ENCODE measurements at places on chromosomes 6 and 20.
A peak's percentile ranks its signal among the peaks of the same experiment; 100 is the strongest.

DNA sequence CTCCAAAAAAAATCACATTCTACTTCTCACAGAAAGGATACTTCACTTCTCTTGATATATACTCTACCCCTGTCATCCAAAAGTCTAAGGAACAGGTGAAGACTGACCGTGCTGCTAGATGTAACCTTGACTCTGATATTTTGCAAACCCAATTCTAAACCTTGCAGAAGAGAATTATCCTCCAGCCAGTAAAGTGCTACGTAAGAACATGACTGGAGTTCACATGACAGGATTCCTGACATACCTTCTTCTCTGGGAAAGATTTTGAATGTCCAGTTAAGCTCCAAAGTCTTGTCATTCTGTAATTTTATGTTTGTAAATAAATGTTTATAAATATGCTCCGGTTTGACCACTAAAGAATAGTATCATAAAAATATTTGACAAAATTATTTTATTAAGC, 35.8 kb downstream of the BTBD9 start:
- no peak for DNase-seq

DNA sequence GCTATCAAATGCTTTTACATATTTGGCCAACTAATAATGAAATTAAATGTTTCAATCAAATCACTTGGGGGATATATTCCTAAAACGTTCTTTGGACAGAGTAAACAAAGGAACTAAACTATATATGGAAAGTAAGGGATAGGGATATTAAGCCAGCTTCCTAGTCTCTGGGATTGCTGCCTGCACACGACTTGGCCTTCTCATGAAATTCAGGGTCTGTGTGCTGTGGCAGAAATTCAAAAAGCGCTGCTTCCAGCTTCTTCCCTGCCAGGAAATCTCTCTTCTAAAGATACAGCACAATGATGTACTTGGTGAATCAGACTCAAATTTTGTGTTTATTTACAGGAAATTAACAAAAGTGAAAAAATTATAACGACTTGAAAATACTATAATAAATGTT, 206.3 kb upstream of the RAB32 start:
- DNase-seq, result no peak

- no peak for DNase-seq
These were observed 5.1 kb downstream of the RALGAPB start for GRCh38 chr20:38477747-38478146.

- DNase-seq, result peak; percentile 84
These were observed 20.1 kb upstream of the EMILIN3 start for GRCh38 chr20:41386502-41387427.

DNA sequence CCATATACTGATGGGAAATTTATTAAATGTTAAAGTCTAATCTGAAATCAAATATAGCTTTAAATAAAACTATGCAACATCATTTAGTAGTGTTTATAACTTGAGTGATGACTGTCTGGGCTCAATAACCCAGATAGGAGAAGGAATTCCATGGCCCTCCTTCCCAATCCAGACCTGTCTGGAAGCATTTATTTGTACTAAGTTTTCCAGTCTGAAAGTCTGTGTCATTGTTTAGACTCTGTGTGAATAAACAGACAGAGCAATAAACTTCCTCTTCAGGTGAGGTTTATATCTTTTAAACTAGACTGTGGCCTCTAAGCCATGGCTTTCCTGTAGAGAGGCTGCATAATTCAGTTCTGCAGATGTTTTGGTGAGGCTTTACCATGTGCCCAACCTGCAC, 176.4 kb downstream of the SOX4 start:
- DNase-seq, result no peak

DNA sequence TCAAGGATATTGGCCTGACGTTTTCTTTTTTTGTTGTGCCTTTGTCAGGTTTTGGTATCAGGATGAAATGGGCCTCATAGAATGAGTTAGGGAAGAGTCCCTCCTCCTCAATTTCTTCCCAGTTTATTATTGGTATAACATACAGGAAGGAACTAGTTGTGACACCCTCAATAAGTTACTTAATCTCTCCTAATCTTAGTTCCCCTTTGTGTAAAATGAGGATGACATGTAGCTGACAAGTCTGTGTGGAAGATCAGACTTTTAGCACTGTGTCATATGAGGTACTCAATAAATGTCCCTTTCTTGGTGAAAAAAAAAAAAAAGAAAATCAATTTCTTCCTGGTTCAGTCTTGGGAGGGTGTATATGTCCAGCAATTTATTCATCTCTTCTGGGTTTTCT, 155.8 kb downstream of the PDE7B start:
- no peak for DNase-seq

- no peak for DNase-seq
These were observed 108.6 kb downstream of the FIG4 start for GRCh38 chr6:109799664-109800063.

- DNase-seq, result no peak
These were observed 25.8 kb upstream of the RTF2 start for GRCh38 chr20:56442389-56443365.

GRCh38 chr6:127076466-127076865, 42.0 kb upstream of the RSPO3 start:
- peak; percentile 8 for DNase-seq

- no peak for DNase-seq
These were observed 35.8 kb downstream of the TBX18 start for GRCh38 chr6:84728602-84729001.

GRCh38 chr20:23654000-23654399, 16.2 kb upstream of the CST3 start:
- peak; percentile 50 for DNase-seq

DNA sequence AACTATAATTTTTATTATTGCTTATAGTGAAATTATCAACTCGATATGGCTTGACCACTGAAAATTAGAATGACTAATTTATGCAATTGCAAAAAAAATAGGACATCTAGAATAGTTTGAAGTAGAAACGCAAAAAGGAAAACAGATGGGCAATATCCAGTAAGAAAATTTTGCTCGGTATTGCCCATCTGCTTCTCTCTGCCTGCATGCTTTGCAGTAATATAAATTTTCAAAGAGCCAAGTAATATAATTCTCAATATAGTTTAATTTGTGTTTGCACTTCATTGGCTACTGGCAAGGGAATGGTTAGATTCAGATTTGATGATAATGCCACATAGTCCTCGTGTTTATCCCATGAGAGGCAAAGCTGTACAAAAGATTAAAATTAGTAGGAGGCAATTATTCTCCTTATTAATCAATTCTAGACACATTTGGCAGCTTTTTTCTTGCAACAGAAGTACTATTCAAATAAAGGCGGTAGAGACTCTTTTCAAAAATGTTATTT, 27.3 kb upstream of the LAMA2 start:
- DNase-seq, result no peak

DNA sequence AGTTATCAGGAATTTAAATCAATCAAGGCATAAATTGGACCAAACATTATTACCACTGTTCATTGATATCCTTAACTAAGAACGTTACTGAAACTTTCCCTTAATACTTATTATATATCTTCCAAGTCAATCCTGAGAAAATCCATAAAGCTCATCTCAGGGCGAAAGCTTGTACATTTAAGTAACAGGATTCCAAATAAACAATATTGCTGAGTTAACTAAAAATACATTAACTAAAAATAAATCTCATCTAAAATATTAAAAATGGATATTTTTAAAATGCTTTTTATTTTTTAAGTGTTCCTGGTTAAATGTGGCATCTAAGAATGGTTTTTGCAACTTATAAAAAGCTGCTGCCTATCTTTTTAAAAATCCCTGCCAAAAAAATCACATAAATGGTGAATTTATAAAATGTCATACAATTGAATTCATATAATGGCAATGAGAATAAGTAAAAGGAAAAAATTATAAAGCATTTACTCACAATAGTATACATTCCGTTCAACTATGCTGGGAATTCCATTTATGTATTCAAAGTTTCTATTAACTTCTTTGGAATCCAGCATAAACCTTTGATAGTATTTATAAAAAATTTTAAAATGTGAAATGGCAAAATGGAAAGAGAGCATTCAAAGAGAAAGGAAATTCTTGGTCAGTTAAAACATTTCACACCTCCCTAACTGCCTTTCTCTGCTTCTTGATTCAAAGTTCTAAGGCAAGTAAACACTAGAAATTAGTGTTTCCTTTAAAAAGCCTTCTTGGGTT, 20.8 kb upstream of the GMDS start:
- no peak for DNase-seq

GRCh38 chr6:149974825-149975224, 11.1 kb downstream of the ULBP1 start:
- no peak for DNase-seq

DNA sequence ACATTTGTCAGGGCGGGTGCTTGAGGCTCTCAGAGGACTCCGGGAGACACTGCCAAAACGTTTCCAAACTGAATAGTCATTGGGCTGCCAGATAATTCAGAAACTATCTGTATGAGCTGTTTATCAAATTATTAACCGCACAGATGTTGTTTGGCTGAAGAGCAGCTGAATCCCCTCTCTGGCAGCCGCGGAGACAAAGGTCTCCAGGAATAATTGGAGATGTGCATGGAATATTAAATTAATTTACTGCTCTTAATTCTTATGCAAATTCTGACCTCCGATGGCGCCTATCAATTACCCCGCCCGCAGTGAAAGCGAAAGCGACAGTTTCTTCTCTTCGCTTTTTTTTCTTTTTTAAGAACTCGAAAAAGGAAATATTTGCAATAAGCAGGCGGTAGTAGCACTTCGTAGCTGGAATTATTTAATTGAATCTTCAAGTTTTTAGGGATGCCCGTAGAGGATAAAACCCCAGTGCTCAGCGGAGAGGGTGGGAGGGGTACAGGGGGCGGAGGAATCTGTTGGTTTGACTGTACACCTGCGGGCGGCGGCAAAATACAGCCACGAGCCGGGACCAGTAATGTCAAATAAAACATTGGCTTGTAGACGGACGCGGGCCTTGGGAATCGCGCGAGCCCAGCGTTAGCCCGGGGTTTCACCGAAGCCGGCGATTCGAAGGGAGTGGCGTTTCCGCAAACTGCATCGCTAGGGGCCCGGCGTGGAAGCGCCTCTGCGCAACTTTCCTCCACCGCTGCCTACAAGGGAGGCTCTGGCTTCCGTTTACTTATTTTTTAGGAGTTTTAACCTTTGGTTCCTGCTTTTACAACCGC, 6.2 kb downstream of the LINC00237 start:
- peak; percentile 59 for DNase-seq

DNA sequence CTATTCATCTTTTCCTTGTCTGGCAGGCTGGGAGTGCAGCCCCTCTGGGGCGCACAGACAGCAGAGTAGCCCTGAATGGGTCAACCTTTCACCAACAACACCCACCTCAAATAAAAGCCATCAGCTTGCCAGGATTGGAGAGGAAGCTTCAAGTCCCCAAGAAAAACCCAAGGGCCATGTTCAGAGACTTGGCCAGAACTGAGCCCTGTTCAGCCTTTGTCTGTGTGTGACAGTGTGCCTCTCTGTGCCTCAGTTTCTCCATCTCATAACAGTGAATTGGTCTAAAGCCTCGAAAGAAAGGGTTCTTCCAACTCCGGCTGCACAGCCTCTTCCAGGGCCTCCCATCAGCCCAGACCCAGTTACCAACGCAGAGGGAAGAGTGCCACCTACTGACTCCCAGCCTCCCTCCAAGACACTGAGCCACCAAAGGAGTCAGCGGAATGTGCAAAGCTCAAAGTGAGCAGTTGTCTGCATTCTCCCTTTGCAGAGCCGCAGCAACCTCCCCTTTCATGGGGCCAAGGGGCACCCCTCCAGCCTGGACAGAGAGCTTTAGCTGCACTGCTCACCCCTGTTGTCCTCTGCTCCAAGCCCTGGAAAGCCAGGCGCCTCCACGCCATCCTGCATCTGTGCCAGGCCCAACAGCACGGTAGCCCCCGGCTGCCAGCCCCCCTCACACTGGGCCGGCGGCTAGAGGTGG, 82.7 kb upstream of the TOP1 start:
- DNase-seq, result peak; percentile 94

- no peak for DNase-seq
These were observed 283.1 kb downstream of the UTRN start for GRCh38 chr6:144568241-144568640.

DNA sequence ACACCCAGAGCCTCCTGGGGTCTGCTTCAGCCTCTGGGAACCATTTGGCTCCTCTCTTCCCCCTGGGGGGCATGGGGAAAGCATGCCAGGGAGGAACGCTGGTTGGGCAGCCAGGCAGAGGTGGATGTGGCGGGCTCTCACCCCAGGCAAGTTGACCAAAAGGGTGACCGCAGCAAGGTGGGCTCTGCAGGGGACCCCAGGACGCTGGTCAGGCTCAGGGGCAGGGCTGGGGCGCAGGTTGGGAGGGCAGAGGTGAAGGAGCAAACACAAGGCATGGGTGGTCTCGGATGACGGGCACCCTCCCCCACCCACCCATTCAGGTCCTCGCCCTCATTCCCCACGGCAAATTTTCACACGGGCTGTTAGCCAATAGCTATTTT, 30.2 kb upstream of the MRGBP start:
- DNase-seq, result no peak

DNA sequence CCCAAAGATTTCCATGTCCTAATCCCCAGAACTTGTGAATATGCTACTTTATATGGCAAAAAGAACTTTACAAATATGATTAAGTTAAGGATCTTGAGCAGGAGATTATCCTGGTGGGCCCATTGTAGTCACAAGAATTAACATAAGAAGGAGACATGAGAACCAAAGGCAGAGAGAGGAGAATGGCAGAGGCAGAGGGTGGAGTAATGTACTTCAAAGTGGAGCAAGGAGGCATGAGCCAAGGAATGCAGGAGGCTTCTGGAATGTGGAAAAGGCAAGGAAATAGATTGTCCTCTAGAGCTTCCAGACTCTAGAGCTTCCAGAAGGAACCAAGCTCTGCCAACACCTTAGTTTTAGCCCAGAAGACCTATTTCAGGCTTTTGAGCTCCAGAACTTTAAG, 147.4 kb downstream of the MOXD1 start:
- no peak for DNase-seq

GRCh38 chr20:59724457-59725366, 120.4 kb downstream of the PHACTR3 start:
- DNase-seq, result no peak

GRCh38 chr6:51559059-51559458, 528.4 kb downstream of the PKHD1 start:
- no peak for DNase-seq

DNA sequence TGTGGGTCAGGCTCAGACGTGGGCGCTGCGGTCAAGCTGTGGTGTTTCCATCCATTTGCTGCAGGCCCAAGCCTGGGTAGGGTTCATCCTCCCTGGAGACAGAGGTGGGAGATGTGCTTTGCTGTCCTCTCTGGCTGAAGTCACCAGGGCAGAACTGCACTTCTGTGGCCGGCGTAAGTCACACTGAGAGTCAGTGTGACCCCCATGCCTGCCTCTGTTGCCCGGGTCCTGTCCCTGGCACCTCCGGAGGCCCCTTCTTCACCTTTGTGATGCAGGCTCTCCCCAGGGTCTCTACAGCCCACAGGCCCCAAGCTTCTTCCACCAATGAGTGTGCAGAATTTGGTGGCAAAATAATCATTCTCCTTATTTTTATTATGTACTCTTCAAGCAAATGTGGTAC, 53.8 kb upstream of the DACT2 start:
- no peak for DNase-seq

GRCh38 chr6:159068904-159069578, 24.2 kb upstream of the TAGAP start:
- no peak for DNase-seq

All from eye (tissue), 1 donor.